ENCODE measurements at places on chromosomes 6 and 20.
A peak's percentile ranks its signal among the peaks of the same experiment; 100 is the strongest.

GRCh38 chr20:62548471-62548870 is 72.7 kb upstream of the GATA5 start:
- peak; percentile 73 for DNase-seq

DNA sequence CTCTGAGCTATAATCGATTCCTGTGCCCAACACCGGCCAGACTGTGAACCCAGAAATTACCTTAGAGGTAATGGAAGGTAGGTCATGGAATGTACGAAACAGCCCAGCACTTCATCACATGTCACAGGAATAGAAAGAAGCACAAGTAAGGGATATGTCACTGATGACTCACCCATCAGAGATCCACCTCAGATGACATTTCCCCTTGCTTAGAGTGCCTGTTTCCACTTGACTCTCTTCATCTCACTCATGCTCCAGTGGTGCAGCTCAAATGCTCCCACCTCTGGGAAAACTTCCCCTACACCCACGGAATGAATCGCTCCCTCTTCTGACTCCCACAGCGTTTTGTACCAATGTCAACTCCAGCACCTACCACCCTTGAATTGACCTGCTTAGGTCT is 381.6 kb upstream of the CNR1 start:
- DNase-seq = no peak

- DNase-seq = no peak
Measured at GRCh38 chr6:168440520-168441433, at the start of gene SMOC2. TSS of gene SMOC2 (plus strand) at chr6:168441184. CDS start at chr6:168441371, 187 bp downstream.

DNA sequence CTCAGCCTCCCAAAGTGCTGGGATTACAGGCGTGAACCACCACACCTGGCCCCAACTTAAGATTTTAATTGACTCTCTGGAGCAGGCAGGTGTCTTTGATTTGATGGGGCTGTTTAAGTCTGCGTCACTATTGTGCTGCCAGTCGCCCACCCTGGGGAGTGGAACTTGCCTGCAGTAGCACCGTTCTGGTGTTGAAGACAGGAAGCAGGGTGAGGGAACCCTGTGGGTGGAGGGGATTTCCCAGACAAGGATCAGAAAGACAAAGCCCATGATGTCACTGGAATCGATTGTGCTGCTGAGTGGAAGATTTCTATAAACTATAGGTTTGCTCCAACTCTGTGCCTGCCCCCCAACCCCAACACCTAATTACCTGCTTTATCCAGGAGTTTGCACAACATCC is 11.0 kb downstream of the ALDH8A1 start:
- no peak for DNase-seq

DNA sequence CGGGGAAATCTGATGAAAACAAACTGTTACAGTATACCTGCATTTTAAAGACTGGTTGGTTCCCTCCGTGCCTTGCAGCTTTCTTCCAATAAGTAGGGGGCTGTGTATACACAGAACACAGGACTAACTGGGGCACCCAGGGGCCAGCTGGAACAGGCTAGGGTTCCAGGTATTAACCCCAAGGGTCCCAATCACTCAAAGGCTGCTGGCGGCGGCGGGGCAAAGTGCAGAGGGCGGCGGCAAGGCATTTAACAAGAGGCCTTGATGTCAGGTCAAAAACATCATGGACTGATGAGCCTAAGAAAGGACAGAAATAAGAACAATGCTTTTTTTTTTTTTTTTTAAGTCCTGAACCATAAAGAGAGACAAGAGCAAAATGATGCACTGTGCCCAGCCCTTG is 2.5 kb downstream of the PMEPA1 start:
- no peak for DNase-seq

DNA sequence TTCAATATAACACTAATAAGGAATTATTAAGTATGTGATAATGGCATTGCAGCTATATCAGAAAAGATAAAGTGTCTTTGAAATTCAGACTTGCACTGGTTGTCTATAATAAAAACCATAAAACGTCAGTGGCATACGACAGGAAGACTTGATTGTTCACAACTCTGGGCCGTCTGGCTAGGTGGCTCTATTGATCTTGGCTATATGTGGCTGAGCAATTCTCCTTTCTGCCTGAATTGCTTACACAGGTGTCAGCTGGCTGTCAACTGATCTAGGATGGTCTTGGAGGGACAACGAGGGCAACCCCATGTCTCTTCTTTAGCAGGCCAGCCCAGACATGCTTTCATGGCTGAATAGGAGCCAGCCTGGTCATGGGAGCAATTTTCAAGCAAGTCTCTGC is 359.1 kb downstream of the QKI start:
- DNase-seq = no peak

DNA sequence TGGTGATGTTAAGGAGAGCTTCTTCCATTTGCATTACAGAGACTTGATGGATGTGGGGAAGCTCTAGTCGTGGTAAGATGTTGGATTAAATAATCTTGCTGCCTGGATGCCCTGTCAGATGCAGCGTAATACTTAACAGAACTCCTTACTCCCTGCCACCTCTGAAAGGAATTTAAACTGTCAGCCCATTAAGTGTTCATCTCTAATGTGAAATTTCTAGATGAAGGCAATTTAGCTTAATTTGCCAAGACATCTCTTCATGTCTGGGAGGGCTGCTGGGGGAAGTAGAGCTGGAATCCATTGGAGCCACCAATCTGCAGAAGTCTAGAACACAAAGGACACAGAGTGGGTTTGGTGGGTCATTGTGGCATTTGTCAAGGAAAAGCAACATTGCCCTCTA is 64.4 kb downstream of the SOBP start:
- no peak for DNase-seq

All from KG1 (cell line).